ENCODE measurements at places on chromosomes 3 and 15.
A peak's percentile ranks its signal among the peaks of the same experiment; 100 is the strongest.

DNA sequence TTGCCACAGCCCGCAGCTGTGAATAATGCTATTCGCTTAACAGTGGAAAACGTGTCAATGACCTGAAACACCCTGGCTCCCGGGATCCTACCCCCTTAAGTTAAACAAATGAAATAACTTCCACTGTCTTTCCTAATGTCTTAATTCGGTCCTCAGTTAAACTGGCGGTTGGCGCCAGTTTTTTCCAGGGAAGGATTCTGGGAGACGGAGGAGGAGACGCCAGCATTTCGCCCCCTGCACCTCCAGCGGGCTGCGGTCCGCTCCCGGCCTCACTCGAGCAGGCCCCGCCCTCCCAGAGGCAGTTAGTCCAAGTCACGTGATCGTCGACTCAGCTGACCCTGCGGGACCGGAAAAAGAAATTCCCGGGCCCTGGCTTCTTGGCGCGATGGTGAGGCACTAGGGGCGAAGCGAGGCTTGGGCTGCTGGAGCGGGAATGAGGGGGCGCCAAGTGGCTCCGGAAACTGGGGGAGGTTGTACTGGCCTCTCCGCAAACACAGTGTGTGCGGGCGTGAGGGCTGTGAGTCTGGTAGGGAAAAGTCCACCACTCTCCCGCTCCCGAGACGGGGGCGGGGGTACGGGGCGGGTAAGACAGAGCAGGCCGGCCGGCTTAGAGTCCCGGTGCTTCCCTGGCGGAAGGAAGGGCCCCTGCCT, at the start of gene COMMD4:
Gene COMMD4 (plus strand): TSS at position 359 of the 651 bp plus-strand sequence. CDS start 27 bp downstream, at position 386.
- peak; percentile 98 for DNase-seq

DNA sequence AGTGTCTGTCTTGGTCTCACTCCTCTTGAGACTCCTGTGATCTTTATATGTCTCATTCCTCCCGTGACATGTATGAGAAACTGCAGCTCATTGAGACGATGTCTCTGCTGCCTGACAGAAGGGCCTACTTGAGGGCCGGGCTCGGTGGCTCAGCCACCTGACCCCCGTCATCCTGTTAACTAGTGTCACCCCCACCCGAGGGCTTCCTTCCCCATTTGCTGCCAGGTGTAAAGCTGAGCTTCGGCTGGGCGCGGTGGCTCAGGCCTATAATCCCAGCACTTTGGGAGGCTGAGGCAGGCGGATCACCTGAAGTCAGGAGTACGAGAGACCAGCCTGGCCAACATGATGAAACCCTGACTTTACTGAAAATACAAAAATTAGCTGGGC, 12.7 kb downstream of the SEMA4B start:
- no peak for DNase-seq

GRCh38 chr15:59208613-59209249, 2.1 kb downstream of the LDHAL6B start:
- DNase-seq = no peak

- DNase-seq = no peak
Observed at GRCh38 chr3:18838758-18839157, 309.6 kb upstream of the KCNH8 start.

- no peak for DNase-seq
Observed at GRCh38 chr15:61841466-61841865, 218.8 kb downstream of the VPS13C start.

DNA sequence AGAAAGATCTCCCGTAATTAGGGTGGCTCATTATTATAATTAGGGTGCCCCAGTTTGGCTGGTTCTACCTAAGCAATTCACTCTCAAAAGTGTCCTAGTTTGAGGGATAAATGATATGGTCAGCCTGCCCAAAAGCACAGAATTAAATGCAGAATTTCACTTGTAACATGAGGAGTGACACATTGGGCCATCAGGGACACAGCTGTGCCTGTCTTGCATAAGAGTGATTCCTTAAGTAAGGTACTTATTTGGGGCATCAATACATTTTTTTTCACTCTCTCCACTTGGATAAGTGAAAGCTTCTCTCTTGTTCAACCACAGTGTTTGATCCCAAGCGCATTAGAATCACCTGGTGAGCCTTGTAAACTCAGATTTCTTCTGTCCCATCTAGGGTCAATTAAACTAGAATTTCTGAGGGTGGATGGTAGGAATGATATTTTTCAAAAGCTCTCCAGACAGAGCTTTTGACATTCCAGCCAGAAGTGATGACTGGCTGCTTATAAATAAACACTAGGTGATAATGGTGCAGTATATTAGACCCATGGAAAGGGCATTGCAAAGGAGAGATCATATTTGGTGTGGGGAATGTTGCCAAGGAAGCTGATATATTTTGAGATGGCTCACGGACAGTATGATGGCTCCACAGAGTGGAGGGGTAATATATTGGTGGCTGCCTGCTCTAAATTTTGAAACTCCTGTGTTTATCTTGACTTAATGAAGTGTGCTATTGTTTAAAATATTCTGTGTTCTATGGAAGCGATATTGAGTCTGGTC, 458.1 kb upstream of the RASGRP1 start:
- DNase-seq = no peak

GRCh38 chr3:36750737-36751136, 13.6 kb downstream of the DCLK3 start:
- DNase-seq = no peak

DNA sequence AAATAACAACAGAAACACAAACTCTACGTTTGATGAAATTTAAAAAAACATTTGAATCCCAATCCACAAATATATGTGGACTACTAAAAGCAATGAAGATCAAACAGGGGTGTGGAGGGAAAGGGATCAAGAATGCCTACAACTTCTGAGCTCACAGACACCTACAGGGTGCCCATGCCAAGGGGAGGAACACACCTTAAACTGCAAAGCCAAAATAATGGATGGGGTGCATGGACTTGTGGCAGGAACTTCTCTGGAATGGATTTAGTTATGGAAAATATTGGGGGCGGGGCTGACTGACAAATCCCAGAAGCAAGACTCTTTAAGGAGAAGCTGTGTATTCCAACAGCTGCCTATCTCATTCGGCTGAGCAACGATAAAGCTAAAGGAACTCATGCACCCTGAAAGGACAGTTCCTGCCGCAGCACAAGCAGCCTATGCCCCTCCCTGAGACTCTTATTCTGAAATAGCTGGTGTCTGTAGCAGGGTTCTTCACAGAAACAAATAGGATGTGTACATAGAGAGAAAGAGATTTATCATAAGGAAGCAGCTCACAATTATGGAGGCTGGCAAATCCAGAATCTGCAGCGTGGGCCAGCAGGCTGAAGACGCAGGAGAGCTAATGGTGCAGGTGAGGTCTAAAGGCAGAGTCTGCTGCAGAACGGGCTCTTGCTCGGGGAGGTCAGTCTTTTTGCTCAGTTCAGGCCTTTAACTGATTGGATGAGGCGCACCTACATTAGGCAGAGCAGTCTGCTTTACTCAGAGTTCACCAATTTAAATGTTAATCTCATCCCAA, 24.5 kb upstream of the PLA2G4D start:
- peak; percentile 70 for DNase-seq

DNA sequence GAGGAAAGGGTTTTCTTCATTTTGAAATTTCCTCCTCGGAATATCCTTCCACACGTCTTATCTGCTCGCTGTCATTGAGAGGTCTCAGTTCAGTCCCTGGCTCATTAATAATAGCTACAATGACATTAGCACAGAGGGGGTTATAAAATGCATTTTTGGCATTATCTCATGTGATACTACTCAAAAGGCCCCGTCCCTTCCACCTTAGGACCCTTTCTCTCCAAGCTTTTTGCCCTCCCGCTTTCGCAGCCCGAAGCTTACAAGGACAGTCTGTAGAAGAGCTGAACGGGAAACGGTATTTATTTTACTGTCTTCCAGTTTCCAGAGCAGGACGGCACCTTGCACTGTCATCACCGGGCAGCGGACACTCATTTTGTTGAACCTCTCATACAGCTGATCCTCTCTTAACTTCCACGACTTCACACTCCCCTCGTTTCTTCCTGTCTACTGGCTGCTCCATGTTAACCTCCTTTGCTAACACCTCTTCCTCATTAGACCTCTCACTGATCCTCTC, 5.6 kb upstream of the PLEKHO2 start:
- no peak for DNase-seq

DNA sequence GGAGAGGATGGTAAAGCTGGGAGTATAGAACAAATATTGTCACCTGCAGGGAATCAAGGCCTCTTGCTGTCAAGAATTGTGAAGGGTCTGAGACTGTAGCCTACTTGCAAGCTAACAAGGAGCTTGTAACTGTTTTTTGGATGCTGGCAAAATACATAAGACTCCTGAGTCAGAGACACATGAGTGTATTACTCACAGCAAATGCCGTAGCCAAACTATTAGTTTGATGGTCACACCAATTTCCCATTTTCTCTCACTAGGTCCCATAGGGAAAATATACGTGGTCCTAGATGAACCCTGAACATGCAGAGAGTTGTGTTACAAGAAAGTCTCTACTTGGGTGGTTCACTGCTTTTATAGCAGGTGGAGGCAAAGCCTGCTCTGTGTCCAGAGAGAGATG, 44.7 kb upstream of the LIPC start:
- no peak for DNase-seq

All from NCI-H1417 (cell line).